ENCODE measurements at places on chromosomes 7 and 10.

- peak; percentile 22 for DNase-seq
These were observed at the start of gene PLPP4 for GRCh38 chr10:120456626-120457430. Gene PLPP4 (plus strand): TSS chr10:120457227. CDS start chr10:120457306, 79 bp downstream.

DNA sequence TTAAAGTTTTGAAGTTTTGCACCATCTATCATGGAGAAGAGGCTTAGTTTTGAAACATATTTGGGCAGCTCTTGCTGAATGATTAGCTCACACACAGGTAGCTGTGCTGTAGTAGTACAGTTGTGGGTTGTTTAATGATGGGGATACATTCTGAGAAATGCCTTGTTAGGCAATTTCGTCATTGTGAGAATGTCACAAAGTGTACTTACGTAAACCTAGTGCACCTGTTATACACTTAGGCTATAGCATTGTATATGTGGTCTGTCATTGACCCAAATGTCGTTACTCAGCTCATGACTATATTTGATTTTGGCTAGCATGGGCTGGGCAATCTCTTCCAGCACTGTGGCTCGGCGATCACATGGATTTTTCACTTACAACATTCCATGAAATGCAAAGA, 247.2 kb upstream of the IGFBP3 start:
- no peak for DNase-seq

DNA sequence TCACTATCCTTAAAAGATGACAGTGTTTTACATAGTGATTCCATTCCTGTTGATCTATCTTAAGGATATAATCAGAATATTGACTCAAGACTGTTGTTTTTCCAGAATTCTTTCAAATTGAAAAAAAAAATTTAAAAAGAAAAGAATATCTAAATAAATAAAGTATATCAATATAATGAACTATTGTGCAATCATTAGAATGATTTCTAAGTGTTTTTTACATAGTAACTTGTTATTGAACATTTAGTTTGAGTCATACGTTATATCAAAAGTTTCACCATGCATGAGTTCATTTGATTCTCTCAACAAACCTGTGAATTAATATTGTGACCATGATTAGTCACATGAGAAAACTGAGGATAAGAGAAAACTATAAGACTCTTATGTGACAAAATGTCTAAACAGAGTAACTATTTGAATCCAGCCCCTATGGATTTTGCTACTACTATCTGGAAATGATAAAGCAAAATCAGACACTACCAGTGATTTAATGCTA, 46.1 kb downstream of the KLF6 start:
- DNase-seq = no peak

- DNase-seq = no peak
These were observed 24.7 kb upstream of the PIK3CG start for GRCh38 chr7:106840342-106840741.

GRCh38 chr7:141012696-141013344, 1.9 kb downstream of the MRPS33 start:
- no peak for DNase-seq

GRCh38 chr10:12252882-12253546, 57.0 kb downstream of the CDC123 start:
- DNase-seq = peak; percentile 33

GRCh38 chr10:8874972-8875371, 820.5 kb downstream of the GATA3 start:
- DNase-seq = no peak

- DNase-seq = peak; percentile 76
These were observed 5.0 kb upstream of the TNRC18 start for GRCh38 chr7:5428478-5429252.

- no peak for DNase-seq
These were observed 114.0 kb upstream of the CNTNAP2 start for GRCh38 chr7:146002431-146003078.

DNA sequence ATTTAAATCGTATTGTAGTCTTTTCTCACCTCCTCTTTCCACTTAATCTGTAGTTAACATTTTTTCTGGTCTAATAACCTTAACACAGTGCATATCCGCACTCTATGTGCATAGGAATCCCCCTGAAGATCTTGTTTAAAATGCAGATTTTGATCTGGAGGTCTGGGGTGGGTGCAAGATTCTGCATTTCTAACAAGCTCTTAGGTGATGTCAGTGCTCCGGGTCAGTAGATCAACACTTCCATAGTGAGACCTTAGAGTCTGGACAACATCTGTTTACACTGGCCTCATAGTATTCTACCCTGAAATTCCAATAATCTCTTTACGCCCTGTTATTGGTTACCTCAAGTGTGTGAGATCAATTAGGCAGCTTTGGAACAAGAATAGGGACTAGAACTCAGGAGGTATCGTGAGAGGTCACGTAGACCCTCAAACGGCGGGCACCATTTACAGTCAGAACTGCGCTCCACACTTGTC, 434 bp upstream of the PLEKHA8 start:
- peak; percentile 9 for DNase-seq

- DNase-seq = no peak
These were observed 58.9 kb upstream of the LYZL2 start for GRCh38 chr10:30688456-30688855.

DNA sequence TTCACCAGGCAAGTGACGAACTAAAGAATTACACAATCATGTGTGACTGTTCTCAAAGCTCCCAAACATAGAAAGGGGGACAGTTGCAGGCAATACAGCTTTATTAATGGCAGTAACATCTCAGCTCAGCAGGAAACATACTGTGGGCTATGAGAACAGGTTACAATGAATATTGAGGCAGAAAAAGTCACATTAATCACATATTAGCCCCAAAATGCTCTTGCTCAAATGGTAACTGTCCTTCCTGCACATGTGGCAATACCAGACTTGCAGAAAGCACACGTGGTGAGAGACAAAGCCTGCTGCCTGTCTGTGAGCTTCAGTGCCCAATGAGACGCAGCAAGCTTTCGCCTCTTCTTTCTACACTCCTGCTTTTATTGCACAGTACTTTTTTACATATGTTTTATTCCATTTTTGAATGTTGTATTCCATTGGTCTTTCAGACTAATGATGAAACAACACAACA, 104.9 kb upstream of the ACBD5 start:
- DNase-seq = peak; percentile 24

- DNase-seq = no peak
These were observed 17.4 kb downstream of the PDE6C start for GRCh38 chr10:93629647-93630305.

All from suppressor macrophage treated with lipopolysaccharide for 4 hours (primary cell).